ENCODE measurements at places on chromosomes 3 and 15.

DNA sequence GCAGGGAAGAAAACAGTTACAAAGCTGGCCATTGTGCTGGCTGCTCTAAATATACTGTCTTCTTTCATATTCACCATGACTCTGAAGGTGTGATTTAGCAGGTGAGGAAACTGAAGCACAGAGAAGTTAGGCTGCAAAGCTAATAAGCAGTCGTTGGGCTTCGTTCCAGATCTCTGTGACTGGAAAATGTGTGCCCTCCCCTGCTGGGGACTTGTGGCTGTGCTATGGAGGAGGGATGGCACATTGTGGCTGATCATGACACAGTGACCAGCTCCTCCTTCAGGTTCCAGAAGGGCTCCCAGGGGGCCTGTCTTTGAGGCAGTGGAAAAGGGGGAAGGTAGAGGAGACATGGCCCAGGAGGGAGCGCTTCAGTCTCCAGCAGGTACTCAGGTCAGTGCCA, 19.2 kb downstream of the PXK start:
- no peak for DNase-seq

DNA sequence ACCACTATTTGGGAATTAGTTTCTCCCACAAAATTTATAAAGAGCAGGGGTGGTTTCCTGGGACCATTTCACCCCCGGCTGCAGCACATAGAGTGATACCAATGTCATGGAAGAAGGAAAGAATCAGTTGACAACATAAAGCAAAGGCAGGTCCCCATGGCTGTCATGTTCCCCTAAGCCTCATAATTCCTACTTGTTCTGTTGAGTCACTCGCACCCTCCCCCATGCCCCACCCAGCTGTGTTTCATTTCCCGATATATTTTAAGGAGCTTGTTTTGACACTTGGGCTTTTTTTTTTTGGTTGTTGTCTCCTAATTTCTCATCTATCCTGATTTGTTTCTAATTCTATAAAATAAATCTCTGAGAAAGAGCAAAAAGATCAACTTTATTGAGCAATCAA, 24.9 kb downstream of the ERC2 start:
- DNase-seq, result no peak

DNA sequence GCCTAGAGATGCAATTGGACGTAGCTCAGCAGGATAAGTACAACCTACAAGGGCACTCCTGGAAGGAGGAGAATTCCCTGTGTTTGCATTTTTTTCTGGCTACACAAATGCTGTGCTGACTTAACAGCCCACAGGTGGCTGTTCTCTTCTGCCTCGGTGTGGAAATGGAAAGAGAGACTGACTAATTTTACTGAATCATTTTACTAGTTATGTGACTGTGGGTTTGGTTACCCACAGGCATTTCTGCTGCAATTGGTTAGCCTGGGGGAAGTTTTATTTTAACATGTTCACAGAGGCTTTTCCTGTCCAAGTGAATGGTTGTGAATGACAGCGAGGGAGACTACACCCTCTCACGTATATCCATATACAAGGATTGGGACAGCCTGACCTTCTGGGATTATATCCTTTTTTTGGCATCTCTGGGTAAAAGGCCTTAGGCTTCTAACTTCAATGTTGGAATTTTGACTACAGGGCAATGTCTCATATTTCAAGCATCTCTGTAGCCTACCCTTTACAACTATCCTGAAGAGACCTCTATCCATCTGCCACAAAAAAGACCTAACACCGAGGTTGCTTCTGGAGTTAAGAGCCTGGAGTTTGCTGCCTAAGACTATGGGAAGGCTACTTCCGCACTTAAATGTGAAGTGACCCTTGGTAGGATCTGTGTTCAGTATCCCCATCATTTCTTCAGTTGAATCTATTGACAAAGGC, 67.2 kb upstream of the TP63 start:
- DNase-seq, result peak; percentile 80

DNA sequence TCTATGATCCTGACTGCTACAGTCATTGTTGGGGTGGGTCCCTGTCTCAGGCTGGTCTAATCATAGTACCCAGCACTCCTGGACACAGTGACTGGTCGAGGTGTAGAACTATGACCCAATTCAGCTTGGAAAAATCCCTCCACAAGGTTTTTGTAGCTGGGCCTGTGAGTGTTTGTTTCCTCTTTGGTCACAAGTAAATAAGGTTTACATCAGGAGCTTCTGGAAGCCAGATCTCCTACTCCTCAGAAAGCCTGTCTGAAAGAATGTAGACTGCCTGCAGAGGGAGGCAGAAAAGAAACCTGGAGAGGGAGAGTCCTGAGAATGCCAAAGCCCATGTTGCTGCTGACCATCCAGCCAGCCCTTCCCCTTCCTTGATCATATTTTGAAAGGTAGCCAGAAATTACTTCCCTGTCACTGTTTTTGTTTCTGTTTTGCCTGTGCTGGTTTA, 123.2 kb downstream of the RAP2B start:
- no peak for DNase-seq

- DNase-seq, result no peak
Measured at GRCh38 chr3:67034371-67034770, 36.3 kb downstream of the KBTBD8 start.

- DNase-seq, result no peak
Measured at GRCh38 chr3:78749056-78749455, 1018.7 kb downstream of the ROBO1 start.

DNA sequence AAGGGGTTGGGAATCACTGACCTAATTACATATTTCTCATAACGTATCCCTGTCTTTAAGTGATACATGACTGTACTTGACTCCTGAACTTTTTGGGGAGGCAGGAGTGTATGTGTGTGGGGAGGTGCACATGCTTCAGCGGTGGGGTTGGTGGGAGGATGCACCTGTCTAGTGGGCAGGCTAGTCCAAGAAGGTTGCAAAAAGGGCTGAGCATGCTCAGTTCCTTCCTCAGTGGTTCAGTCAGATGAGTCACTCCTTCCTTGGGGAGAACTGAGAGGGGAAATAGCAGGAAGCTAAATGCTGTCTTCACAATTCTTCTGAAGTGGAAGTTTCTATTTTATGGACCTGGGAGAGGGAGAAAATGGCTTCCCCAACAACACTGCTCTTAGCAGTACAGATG, 24.6 kb upstream of the AP4E1 start:
- no peak for DNase-seq

- DNase-seq, result no peak
Measured at GRCh38 chr15:90181776-90182175, 19.4 kb upstream of the SEMA4B start.

DNA sequence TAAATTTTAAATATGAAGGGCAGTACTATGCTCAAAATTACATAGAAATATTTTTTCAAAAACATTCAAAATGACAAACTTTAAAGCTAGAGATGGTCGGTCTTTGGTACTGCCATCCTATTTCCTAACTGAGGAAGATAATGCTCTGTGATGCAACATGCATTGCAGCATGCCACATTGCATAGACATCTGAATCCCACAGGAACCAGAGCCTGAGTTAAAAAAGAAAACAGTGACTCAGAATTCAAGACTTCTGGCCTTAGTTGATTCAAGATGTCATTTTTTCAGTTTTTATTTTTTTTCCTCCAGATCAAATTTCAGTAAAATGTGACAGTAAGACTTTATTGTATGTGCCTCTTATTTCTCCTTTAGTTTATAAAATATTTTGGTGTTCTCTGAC, 33.1 kb downstream of the TP63 start:
- peak; percentile 83 for DNase-seq

- no peak for DNase-seq
Measured at GRCh38 chr3:79006077-79006476, 761.7 kb downstream of the ROBO1 start.

DNA sequence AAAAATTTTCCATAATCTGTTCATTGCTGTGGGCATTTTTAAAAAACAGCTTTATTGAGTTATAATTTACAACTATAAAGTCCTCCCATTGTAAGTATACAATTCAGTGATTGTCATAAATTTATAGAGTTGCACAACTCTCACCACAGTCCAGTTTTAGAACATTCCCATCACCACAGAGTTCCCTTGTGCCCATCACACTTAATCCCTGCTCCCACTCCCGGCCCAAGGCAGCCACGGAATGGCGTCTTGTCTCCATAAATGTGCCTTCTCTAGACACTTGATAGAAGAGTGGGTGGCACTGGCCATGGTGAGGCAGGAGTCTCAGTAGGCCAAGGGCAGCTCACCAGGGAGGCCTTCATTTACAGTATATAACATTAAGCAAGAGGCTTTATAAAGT, 6.3 kb downstream of the TSEN2 start:
- no peak for DNase-seq

- no peak for DNase-seq
Measured at GRCh38 chr15:76936671-76937070, 5.1 kb downstream of the RCN2 start.

DNA sequence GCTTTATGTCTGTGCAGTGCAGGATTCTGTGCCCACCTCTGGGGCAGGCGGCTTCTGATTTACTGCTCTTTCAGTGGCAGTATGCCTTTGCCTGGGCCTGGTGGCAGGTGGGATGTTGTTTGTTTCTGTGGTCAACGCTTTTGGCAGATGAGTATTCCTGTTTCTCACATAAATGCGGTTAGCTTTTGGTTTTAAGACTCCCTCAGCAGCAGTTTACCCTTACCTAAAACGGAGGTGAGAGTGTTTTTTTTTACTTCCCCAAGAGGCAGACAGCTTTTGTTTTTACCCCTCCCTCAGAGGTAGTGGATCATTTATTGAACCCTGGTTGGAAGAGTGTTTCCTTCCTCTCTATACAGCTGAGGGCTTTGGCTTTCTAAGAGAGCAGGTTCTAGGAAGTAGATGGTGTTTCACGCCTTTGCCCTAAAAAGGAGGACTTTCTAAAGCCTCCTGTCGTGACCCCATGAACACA, 134.1 kb upstream of the PLSCR5 start:
- no peak for DNase-seq

GRCh38 chr3:182364723-182365650, 428.3 kb upstream of the ATP11B start:
- DNase-seq, result no peak

GRCh38 chr3:122271246-122271898, 53.7 kb upstream of the CSTA start:
- DNase-seq, result no peak

GRCh38 chr15:95265419-95265997, 1034.1 kb downstream of the MCTP2 start:
- no peak for DNase-seq

DNA sequence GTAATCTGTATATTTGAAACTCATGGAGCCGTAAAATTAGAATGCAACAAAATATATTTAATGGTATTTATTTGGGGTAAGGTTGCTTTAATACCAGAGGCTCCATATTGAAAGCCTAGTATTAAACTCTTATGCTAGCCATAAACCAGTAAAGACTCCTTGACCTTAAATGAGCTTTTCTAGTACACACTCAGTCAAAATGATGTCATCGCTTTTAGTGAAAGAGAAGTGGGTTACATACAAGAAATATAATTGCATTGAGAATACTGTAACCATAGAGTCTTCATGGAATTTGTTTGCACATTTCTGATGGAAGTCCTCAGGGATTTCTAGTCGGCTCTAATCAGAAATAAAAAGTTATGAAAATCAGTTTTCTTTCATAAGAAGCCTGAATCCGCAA, 757.6 kb downstream of the GBE1 start:
- DNase-seq, result no peak

- no peak for DNase-seq
Measured at GRCh38 chr3:141561426-141562034, 74.7 kb downstream of the RASA2 start.

- no peak for DNase-seq
Measured at GRCh38 chr15:62945760-62946159, 96.8 kb upstream of the TPM1 start.

DNA sequence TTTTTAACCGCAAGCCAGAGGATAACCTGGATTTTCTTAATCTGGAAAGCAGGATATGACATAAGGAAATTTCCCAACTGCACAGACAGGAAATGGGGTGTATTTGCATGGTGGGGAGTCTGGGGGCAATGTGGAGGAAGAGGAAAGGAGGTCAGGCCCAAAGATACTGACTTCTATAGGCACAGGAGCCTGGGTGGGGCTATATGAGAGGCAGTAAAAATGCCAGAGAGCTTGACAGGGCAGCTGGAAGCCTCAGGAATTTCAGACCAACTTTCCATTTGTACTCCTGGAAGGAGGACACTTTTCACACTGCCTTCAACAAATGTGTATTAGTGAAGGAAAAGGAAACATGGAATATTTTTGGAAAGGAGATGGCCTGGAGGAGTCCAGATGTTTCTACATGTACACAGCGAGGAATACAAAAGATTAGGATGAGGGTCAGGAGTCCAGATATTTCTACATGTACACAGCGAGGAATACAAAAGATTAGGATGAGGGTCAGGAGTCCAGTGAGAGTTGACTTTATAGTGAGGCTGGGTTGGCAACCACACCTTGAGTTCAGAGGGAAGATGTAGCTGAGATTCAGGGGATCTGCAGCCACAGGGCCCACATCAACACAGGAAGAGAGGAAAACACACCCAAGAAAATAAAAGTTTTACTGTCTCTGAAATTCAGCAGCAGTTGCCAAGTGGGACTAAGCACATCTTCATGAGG, 111.9 kb upstream of the PTPRG start:
- DNase-seq, result no peak

DNA sequence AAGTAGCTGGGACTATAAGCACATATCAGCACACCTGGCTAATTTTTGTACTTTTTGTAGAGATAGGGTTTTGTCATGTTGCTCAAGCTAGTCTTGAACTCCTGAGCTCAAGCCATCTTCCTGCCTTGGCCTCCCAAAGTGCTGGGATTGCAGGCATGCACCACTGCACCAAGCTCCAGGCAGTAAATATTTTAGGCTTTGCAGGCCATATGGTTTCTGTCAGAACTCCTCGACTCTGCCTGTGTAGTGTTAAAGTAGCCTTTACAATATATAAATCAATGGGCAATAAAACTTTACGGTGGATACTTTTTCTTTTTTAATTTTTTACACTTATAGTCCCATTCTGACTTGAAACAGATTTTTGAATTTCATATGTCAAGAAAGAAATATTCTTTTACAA, 41.6 kb downstream of the DAG1 start:
- DNase-seq, result no peak

- peak; percentile 5 for DNase-seq
Measured at GRCh38 chr3:130820976-130821375, 72.9 kb upstream of the ATP2C1 start.

GRCh38 chr3:108102420-108103039, 11.7 kb upstream of the CD47 start:
- no peak for DNase-seq

DNA sequence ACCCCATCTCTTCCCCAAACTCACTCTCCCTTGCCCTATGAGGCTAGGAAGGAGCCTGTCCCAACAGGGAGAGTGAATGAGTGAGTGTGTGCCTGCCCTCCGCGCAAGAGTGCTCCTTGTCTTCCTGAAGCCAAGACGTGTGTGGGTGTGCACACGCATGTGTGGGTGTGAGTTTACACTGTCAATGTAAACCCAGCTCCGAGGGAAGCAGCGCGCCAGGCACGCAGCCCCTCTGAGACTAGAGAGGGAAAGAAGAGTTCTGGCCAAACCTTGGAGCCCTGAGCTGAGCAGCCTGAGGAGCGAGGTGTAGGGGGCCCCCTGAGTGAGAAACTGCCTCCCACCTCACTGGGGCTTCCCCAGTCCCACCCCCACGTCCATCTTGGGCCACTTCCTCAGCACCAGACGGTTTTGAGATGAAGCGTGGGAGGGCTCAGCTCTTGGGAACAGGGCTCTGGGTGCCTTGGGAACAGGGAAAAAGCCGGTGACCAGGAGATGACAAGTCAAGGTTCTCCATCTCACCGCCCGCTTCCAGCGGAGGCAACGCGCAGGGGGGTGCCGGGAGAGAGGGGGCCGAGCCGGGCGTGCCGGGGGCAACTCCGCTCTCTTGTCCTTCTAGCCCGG, 5.1 kb downstream of the MECOM start:
- DNase-seq, result no peak

GRCh38 chr15:45449916-45450867, 71.8 kb upstream of the GATM start:
- no peak for DNase-seq

All from amniotic stem cell (primary cell).